ENCODE measurements at places on chromosomes 1 and 21. TPM values are rescaled to one million over a fixed set of nuclear protein-coding genes. Genes with fewer than 3 reads are reported as not detected.

DNA sequence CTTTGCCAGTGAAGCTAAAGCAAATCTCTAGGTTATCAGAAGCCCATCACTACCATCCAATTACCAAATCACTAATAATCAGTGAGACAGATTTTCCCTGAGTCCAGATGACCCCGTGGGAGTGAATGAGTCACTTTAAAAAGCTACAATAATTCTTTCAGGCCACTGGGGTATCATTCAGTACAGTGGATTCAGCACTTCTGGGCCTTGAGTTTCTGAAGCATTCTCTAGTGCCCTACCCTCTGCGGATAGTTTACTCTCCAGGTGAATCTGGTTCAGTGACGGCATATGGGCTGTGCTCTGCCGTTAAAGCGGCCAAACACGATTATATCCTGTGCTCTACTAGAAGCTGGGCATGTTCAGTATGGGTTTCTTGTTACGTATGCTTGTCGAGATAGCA, 26.1 kb downstream of the NR5A2 start:
- DNase-seq, result no peak

GRCh38 chr1:156124557-156125483, 10.3 kb downstream of the LMNA start:
- no peak for DNase-seq

The LCE2B gene
- not detected for polyA plus RNA-seq

The OLIG2 gene
- not detected for polyA plus RNA-seq

The CCDC185 gene
- polyA plus RNA-seq, result not detected
